ENCODE measurements at places on chromosomes 2 and 18.
A peak's percentile ranks its signal among the peaks of the same experiment; 100 is the strongest.

GRCh38 chr2:187617905-187618304 is 63.7 kb upstream of the TFPI start:
- DNase-seq: no peak

GRCh38 chr2:52035391-52035790 is 1003.5 kb upstream of the NRXN1 start:
- DNase-seq: no peak

GRCh38 chr2:85795331-85796045 is 41.7 kb downstream of the ATOH8 start:
- DNase-seq: no peak

GRCh38 chr2:36704475-36705150 is 8.1 kb downstream of the VIT start:
- DNase-seq: no peak

- no peak for DNase-seq
Observed at GRCh38 chr2:26704441-26704977, 12.0 kb downstream of the KCNK3 start.

GRCh38 chr2:98412751-98413458 is 31.8 kb upstream of the INPP4A start:
- DNase-seq: peak; percentile 63

DNA sequence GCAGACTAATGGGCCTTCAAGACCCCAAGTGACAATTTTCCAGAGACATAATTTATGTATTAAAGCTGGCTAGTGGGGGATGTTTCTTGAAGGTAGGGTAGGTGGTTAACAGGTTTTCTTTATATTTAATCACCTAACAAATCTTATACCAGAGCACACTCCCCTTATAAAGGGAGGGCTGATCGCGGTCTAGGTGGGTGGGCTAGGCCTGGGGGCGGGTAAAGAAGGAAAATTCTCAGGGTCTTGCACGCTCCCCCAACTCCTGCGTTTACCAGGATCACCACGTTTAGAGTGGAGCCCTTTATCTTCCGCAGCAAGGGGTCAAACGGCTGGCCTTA is 19.9 kb upstream of the CXXC1 start:
- DNase-seq: no peak

DNA sequence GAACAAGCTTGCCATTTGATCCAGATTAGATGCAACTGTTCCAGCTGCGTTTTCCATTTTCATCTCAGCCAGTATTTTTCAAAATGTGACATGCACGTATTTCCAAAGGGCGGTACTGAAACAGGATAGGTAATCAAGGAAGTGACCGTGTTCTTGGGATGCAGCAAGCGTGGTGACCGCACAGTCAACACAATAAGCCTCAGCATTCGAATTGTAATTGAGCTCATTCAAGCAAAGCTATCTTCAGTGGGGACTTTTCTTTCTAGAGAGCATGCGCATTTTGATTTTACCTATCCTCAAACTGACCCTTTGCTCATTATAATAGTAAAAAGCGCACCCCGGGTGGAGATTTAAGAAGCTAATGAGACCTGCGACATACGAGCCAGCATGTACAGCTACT is 3.4 kb upstream of the ALPP start:
- no peak for DNase-seq

GRCh38 chr18:48915626-48916425 is 34.9 kb downstream of the SMAD7 start:
- no peak for DNase-seq

GRCh38 chr2:41167014-41167413 is 715.1 kb upstream of the SLC8A1 start:
- DNase-seq: no peak

GRCh38 chr2:101433465-101433864 is 41.4 kb downstream of the RFX8 start:
- no peak for DNase-seq

- DNase-seq: no peak
Observed at GRCh38 chr2:143068509-143068908, 60.7 kb upstream of the ARHGAP15 start.

DNA sequence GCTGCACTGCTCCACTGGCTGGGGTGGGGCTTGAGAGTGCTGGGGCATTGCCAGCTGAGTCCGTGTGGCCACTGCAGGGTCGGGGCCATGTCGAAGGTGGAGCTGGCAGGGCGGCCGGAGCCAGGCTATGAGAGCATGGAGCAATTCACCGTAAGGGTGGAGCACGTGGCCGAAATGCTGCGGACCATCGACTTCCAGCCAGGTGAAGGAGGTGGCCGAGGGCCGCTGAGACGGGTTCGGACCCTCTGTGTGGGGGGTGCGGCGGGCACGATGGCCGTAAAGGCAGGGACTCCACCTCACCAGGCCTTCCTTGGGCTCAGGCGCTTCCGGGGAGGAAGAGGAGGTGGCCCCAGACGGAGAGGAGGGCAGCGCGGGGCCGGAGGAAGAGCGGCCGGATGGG is 2.1 kb downstream of the UCN start:
- DNase-seq: no peak

- no peak for DNase-seq
Observed at GRCh38 chr2:9144617-9145016, 62.0 kb upstream of the ASAP2 start.

GRCh38 chr18:59929621-59930295 is 30.0 kb downstream of the PMAIP1 start:
- no peak for DNase-seq

DNA sequence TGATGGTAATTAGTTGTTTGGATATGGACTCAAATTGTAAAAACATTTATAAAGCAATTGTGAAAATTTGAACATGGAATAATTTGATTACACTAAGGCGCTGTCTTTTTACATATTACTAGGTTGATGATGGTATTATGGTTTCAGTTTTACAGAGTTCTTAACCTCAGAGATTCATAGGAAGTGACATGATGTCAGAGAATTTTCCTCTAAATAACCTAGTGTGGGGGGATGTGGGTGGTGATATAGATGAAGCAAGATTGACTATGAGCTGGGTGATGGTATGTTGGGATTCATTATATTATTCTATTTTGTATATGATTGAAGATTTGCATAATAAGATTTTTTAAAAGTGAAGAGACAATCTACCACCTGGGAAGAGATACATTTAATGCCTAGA is 45.9 kb upstream of the ATP5MC3 start:
- no peak for DNase-seq

GRCh38 chr2:174025271-174026121 is 60.3 kb upstream of the SP3 start:
- DNase-seq: no peak

- DNase-seq: no peak
Observed at GRCh38 chr2:7010391-7011054, 93.3 kb downstream of the RNF144A start.

GRCh38 chr2:33316328-33316727 is 160.1 kb upstream of the RASGRP3 start:
- no peak for DNase-seq

DNA sequence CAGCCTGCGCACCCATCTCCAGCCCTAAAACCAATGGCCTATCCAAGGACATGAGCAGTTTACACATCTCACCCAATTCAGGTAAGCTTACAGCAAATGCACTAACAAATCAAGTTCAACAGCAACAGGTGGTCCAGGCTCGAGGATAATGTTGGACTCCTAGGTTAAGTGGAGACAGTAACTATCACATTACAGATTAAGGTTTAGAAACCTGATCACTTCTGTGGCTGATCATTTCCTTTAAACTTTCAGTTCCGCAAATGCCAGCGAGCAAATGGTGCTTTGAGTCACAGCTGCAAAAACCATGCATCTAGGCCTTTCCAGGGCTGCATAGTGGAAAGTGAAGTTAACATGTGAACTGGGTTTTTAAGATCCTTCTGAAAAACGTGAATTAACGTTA is 259.4 kb downstream of the GBX2 start:
- DNase-seq: no peak

DNA sequence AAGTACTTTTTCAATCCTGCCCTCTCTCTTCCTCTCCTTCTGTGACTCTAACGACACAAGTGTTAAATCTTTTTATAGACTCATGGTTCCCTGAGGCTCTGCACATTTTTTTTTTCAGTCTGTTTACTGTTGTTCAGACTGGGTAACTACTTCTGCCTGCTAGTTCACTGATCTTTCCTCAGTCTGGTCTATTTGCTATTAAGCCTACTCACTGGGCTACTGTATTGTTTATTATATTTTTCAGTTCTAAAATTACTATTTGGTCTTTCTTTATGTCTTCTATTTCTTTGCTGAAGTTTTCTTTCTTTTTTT is 21.3 kb downstream of the PPP3R1 start:
- no peak for DNase-seq

GRCh38 chr2:142131010-142131669 is at the start of gene LRP1B:
TSS of gene LRP1B (minus strand) at chr2:142131016. CDS start at chr2:142130729, 287 bp downstream.
- no peak for DNase-seq

GRCh38 chr2:28869494-28870145 is 489 bp downstream of the TRMT61B start:
- DNase-seq: no peak

DNA sequence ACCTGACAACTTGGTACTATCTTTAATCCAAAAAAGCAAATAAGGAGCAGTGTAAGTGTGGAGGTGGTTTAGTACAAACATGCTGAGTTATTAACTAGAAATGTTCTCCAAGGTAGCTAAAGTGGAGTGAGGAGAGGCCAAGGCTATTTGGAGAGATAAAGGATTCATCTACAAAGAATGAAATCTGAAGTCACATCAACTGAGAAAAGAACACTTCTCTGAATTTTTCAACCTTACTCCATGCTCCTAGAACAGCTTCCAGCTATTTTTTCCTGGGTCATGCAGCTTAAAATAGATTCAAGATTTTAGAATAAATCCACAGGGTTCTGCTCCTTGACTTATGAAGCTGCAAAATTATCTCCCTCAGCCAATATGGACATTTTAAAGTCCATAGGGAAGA is 18.7 kb downstream of the IMMT start:
- no peak for DNase-seq

GRCh38 chr2:177467646-177468045 is 75.1 kb downstream of the AGPS start:
- no peak for DNase-seq

DNA sequence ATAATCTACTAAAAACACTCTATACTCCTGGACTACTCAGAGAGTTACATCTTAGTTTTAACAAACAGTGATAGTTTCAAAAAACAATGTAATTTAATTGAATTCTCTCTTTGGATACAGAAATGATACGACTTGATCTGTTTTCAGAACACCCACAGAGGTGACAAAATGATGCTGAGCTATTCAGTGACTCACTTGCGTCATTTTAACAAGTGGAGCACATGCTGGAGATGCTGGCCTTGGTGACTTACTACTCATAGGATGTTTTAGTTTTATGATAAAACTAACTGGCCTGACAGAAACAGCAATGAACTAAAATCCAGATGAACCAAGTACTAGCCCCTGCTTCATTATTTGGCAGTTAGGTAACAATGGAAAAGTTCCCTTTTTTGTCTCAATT is 101.3 kb upstream of the ITGB6 start:
- DNase-seq: no peak

DNA sequence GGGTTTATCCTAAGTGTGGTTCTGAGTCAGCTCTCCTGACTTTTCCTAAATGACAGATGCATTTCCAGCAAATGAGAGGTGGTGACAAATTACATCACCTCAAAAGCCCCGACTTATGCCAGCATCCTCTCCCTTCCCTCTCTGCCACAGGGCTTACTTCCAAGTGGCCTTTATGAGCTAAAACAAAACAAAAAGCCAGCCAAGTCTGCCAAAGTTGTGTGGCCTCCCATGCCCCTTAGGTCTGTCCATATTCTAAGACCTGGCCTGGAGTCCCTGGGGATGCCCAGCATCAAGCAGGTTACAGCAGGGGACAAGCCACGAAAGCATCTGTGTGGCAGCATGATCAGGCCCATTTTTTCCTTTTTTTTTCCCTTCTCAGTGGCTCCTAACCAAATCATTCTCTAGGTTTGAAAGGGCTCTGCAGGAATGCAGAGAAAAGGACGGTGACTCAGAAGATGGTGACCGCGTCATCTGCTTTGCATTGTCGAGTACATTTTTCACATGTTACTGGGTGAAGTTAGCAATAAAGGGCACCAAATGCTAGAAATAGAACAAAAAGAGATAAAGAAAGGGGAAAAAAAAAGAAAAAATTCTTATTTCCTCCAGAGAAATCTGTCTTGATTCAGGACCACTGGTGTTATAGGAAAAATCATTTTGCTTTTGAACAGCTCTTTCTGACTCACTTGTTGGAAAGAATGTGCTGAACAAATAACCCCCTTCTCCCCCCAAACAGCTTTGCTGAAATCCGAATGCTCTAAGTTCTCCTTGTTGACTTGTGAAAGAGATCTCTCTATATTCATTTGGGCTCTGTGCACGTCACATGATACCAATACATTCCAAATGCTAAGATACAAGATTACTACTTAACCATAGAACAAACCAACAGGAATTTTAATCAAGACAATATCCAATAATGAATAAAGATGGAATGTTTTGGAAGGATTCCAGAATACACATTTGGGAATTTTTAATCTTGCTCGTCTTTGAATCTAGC is 178.7 kb downstream of the EN1 start:
- no peak for DNase-seq

- DNase-seq: no peak
Observed at GRCh38 chr18:79940814-79941472, 10.5 kb downstream of the SLC66A2 start.

- peak; percentile 44 for DNase-seq
Observed at GRCh38 chr2:231483398-231484329, 19.4 kb upstream of the NCL start.

GRCh38 chr2:218026244-218026643 is 23.4 kb upstream of the TNS1 start:
- no peak for DNase-seq

GRCh38 chr18:76474824-76475223 is 20.2 kb downstream of the ZNF516 start:
- DNase-seq: no peak

GRCh38 chr2:233681521-233682099 is at the start of gene UGT1A7:
TSS of gene UGT1A7 (plus strand) at chr2:233681901. CDS start at chr2:233681938, 37 bp downstream.
- no peak for DNase-seq

GRCh38 chr18:75005626-75006025 is 203.3 kb downstream of the PTGR3 start:
- no peak for DNase-seq

- DNase-seq: no peak
Observed at GRCh38 chr2:181632733-181633401, 24.0 kb downstream of the CERKL start.

GRCh38 chr18:48151421-48152065 is 221.1 kb upstream of the SMAD2 start:
- no peak for DNase-seq

DNA sequence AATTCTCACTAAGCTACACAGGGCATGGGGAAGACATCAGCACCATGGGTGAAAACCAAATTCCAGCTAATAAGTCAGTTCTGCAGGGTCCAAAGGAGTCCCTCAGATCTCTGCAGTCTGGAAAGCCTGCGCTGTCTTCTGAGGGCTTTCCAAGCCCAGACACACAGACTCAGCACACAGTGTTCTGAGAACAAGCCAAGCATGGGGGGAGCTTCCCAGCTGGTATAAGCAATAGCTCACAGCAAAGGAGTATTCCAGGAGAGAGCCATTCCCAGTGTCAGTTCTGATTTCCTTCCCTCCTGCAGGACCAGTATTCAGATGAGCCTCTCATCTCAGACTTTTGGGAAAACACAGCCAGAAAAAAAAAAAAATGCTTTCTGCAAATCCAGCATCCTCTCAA is 370.8 kb downstream of the TNS1 start:
- DNase-seq: no peak

Measured in activated T-cell treated with anti-CD3 and anti-CD28 coated beads, Interleukin-2, amount 50 U/mL, for 48 hours (primary cell).